ENCODE measurements at places on chromosomes 11 and 22.

GRCh38 chr11:58923300-58923788 is 15.9 kb upstream of the GLYATL1 start:
- no peak for DNase-seq

GRCh38 chr11:8059030-8059429 is 22.0 kb upstream of the TUB start:
- DNase-seq = no peak

- DNase-seq = peak; percentile 55
Observed at GRCh38 chr11:96338910-96339705, 3.9 kb downstream of the MAML2 start.

- no peak for DNase-seq
Observed at GRCh38 chr11:130023204-130023603, 20.6 kb upstream of the PRDM10 start.

DNA sequence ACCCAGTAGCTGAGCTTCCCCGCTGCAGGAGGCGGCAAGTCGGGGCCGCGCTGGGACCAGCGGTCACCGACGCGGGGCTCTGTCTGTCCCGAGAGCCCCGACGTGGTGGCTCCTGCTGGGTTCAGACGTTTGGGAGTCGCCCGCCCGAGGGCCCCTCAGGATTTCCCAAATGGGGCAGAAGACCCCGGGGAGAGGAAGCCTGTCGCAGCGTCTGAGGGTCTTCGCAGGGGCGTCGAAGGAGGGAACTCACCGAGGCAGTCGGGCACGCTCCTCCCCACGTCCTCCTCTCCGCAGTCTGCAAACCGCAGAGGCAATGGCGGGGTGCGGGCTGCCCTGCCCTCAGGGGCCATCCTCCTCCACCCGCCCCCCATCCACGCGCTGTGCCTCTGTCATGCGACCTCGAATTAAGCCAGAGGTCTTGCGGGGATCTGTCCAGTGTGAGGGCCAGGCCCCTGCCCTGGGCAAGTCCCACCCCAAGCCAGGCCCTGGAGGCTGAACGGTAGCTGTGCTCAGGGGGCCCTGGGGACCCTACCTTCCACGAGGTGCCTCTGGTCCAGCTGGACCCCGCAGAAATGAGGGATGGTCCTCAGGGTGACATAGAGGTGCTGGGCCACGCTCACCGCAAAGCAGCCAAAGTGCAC is 12.5 kb downstream of the IL17REL start:
- no peak for DNase-seq

GRCh38 chr11:21710809-21711208 is 482.1 kb upstream of the ANO5 start:
- DNase-seq = no peak

GRCh38 chr11:102685754-102686153 is 19.8 kb downstream of the MMP27 start:
- no peak for DNase-seq

- no peak for DNase-seq
Observed at GRCh38 chr11:131465746-131466145, 95.3 kb downstream of the NTM start.

GRCh38 chr22:37054600-37055365 is 3.2 kb downstream of the KCTD17 start:
- no peak for DNase-seq

DNA sequence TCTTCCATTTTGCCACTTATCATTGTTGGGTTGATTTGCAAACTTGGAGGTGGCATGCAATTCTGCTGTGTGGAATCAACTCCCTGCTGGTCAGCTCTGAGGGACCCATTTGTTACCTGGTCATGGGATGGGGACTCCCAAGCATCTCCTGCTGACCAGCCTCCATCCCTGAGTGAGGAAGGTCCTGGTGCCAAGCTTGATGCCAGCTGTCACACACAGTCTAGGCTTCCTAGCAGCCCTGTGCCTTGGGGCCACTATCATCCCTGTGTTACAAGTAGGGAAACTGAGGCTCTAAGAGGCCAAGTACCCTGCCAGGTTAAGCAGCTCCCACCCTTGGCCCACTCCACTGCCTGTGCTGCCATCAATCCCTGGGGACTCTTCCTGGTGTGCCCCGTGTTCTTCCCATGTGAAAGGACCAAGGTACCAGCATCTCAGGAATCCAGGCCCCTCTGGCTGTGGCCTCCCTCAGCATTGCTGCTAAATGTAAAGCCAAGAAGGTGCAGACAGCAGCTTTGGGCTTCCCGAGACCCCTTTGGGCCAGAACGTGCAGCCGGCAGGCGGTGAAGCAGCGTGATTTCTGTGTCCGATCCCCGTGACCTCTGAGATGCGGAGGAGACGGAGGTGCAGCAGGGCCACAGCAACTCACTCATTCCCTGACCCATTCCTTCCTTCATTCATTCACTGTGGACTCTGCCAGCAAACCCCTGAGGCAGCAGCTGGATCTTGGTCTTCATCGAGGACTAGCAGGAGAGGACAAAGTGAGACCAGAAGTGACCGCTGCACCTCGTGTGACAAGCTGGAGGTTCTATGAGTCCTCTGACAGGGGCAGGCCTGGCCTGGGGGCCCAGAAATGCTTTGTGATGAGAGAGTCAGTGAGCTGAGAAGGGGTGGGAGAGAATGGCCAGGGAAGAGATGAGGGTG is 49.7 kb downstream of the MYEOV start:
- DNase-seq = peak; percentile 25

- no peak for DNase-seq
Observed at GRCh38 chr22:45977003-45977411, at the start of gene WNT7B. TSS of gene WNT7B (minus strand) at chr22:45977162. CDS start at chr22:45976754, 408 bp downstream.

DNA sequence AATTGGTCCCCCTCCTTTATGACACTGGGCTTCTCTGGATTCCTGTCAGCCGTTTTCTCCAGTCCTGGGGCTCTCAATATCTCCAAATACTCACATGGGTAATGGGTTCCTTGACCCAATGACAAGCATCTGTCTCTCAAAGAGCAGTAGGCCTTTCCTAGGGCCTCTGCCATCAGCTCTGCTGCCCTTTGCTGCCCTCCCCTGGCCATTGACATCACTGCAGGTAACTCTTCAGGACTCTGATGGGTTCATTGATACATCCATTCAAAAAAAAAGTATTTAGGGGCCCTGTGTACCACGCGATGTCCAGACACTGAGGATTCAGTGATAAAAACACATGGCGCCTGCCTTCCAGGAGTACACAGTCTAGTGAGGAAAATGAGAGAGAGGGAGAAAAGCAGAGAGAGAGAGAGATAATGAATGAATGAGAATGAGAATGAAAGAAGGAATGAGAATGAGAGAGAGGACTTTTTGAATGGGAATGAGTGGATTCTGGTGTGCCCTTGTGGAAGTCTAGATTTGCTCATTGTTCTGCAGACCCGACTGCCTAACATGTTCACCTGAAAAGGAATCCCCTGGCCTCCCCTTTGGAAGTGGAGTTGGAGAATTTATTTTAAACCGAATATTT is 42.6 kb upstream of the OLFML1 start:
- peak; percentile 79 for DNase-seq

All from activated T-cell treated with anti-CD3 and anti-CD28 coated beads, Interleukin-2, amount 50 U/mL, for 24 hours (primary cell).